ENCODE measurements at places on chromosomes 12 and 14.

- no peak for DNase-seq
Observed at GRCh38 chr12:96308881-96309280, 91.4 kb downstream of the CDK17 start.

GRCh38 chr14:22668863-22669262 lies 24.7 kb upstream of the OR6J1 start:
- no peak for DNase-seq

DNA sequence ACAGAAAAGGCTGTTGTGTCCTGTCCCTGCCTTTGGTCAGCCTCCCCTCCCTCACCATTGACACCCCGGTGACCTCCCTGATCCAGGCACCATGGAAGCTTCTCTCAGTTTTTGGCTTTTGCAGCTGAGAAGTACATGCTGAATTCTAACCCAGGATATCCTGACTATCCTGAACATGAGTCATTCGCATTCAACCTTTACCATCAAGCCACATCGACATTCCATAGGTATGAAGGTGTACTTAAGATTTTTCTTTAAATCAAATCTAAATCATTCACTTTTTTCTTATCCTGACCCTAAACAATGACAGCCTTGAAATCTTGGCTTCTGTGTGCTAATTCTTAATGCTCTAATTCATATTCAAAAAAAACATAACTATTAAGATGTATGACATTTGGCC lies 8.7 kb upstream of the KRT78 start:
- DNase-seq = no peak

DNA sequence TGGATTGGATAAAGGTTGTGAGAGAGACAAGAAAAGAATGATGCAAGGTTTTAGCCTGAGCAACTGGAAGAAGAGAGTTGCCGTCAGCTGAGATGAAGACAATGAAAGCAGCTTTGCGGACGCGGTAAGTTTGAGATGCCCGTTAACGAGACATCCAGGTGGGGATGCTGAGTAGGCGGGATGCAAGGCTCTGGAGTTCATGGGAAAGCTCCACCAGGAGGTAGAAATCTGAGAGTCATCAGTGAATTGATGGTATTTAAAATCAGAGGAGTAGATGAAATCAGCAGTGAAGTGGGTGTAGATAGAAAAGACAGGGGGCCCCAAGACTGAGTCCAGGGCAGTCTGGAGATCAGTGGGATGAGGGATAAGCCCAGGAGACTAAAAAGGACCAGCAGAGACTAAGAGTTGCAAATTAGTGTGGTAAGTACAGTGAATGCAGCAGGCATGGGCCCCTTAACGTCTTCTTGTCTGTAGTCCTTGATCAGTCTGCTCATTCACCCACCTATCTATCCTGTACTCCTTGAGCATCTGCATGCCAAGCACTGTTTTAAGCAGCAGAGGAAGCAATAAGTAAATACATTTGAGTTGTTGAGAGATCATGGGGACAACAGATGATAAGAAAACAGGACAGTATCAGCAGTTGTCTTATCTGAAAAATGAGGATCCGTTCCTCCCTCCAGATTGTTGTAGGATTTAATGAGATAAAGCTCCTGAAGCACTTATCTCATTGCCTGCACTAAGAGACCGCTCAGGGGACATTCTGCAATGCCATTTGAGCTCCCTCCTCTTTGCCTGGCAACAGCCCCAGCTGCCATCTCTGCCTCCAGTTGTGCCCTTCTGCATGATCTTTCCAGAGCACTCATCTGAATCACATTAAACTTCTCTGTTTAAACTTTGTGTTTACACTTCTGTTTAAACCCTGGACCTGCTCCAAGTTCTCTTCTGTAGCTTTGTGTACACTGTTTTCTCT lies 91.5 kb downstream of the APAF1 start:
- no peak for DNase-seq

GRCh38 chr14:100619396-100620254 lies 32.4 kb upstream of the BEGAIN start:
- DNase-seq = no peak

DNA sequence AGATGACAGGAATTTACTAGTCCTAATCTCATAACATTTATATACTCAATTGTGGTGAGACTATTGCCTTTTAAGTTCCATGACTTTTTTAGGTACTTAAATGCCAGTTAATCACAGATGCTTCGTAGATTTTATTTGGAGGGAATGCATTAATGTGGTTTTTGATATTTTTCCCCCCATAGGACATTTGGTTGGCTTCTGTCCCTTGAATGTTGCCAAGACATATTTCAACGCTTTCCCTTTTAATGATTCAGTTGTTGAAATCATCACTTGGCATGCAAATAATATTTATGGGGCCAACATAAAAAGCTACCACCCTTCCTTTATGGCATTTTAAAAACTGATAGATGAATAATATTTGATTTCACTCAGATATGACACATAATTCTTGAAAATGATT lies 172.1 kb downstream of the ACSS3 start:
- DNase-seq = no peak

- no peak for DNase-seq
Observed at GRCh38 chr14:80105488-80105994, 105.8 kb downstream of the DIO2 start.

DNA sequence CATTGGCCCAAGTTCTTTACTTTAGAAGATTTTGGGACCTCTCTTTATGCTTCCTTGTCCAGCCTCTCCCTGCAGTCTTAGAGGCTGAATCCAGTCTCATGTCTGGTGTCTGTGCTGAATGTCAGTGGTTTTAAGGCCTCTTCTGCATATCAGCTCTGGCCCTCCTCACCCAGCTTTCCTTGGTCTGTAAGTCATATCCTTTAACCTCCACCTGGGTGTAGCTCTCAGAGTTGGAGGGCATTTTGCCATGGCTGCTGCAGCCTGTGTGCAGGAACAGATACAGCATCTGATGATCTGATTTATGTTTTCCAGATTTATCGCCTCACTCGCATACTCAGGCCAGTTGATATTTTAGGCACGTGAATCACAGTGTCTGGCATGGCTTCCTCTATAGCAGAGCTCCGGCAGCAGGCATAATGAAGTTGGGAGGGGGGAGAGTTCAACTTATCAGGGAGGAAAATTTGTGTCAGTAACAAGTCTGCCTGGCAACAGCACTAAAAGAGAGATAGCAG lies 335.0 kb downstream of the PCNX1 start:
- no peak for DNase-seq

Data from esophagus muscularis mucosa (tissue), 4 donors.